Stomach (tissue), 19 donors: ENCODE measurements at places on chromosomes 1 and 21. TPM values are rescaled to one million over a fixed set of nuclear protein-coding genes. Genes with fewer than 3 reads are reported as not detected.
A peak's percentile ranks its signal among the peaks of the same experiment; 100 is the strongest.

UBE2U gene
- not detected for total RNA-seq

AJAP1 gene
- total RNA-seq = not detected

KRTAP10-9 gene
- not detected for total RNA-seq

DNA sequence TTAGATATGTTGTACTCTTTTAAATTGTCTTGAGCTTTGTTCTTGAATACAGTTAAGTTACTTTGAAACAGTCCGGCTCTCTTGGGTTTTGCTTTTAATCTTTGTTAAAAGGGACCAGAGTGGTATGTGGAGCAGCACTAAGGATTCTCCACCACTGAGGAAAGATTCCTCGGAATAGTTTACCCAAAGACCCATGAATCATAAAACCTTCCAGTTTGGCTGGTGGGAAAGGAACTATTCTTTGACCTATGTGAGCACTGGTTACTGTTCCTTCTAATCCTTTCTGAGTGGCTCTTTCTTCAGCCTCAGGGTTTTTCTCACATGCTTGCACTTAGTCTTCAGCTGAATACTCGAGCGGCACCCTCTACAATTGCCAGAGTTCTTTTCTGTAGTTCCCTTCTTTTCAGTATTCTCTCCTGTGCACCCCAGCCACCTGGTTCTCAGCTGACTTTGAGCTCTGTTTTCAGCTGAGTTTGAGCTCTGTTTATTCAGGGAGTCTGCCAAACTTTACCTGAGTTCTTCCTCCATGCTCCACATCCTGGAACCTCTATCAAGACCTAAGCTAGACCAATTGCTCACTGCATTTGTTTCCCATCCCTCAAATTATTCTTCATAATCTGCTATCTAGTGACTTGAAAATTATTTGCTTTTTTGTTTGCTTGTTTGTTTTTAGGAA is 253.8 kb upstream of the PLXNA2 start:
- no peaks in the 10 kb centered on the region for H3K27me3 ChIP-seq
- H3K4me3 ChIP-seq = no peak overlapping the region
- no peak overlapping the region for H3K27ac ChIP-seq
- no peaks in the 10 kb centered on the region for H3K4me1 ChIP-seq
- no peaks in the 10 kb centered on the region for H3K36me3 ChIP-seq
- no peak for DNase-seq

RHBG gene
- not detected for total RNA-seq

DNA sequence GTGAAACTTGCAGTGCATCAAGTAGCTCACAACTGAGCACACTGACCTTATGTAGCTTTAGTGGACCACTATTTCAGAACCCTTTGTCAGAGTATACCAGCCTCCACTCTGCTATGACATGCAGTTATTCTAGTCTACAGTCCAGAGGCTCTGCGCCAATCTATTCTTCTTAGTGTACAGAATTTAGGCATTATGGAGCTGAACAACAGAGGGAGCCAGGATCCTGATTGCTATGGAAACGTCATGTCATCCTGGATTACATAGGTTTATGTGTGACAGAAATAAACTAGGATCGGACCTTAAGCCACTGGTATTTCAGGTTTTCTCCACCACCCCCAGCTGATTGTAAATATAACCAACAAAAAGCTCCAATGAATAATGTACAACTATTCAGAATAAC is 48.1 kb upstream of the EEIG2 start:
- no peaks in the 10 kb centered on the region for H3K36me3 ChIP-seq
- peak; percentile 10 for DNase-seq
- no peak overlapping the region for H3K4me3 ChIP-seq
- H3K27me3 ChIP-seq = no peaks in the 10 kb centered on the region
- H3K27ac ChIP-seq = no peak overlapping the region

MATN1 gene
- not detected for total RNA-seq

KLHDC7A gene
- total RNA-seq = 1.8 TPM

- no peak overlapping the region for H3K27ac ChIP-seq
- peaks cover 5% of the 10 kb centered on the region for H3K4me1 ChIP-seq
- no peaks in the 10 kb centered on the region for H3K27me3 ChIP-seq
- no peak overlapping the region for H3K4me3 ChIP-seq
- no peaks in the 10 kb centered on the region for H3K36me3 ChIP-seq
- DNase-seq = peak; percentile 40
These were observed 495.1 kb downstream of the SETD4 start for GRCh38 chr21:35565204-35565611.

TMCO2 gene
- not detected for total RNA-seq

DNA sequence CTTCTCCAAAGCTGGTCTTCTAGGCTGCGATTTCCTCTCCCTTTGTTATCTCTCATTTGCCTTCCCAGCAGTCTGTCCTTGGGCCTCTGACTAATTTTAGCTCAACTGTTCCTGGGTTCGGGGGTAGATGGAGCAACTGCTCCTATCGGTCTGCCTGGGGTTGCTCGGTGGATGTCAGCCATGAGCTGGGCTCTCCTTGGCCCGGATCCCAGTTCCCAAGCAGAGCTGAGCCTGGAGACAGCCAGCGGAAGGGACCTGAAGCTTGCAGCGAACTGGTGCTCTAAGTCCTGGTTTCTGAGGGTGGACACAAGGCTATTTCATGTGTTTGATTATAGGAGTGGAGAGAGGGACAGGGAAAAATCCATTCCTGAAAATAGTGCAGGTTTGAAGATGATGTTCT is 423.0 kb downstream of the RPS6KC1 start:
- no peak overlapping the region for H3K27ac ChIP-seq
- no peak overlapping the region for H3K4me3 ChIP-seq
- H3K4me1 ChIP-seq = no peaks in the 10 kb centered on the region

DNAI4 gene
- total RNA-seq = not detected

GRCh38 chr21:42616446-42616845 is 37.0 kb upstream of the PDE9A start:
- peaks cover 16% of the 10 kb centered on the region for H3K4me1 ChIP-seq
- peak overlapping the region; percentile 26 for H3K4me3 ChIP-seq
- H3K27me3 ChIP-seq = peaks cover 3% of the 10 kb centered on the region
- no peaks in the 10 kb centered on the region for H3K36me3 ChIP-seq
- no peak for DNase-seq

- H3K27me3 ChIP-seq = no peaks in the 10 kb centered on the region
- no peak overlapping the region for H3K27ac ChIP-seq
- DNase-seq = no peak
- H3K4me3 ChIP-seq = no peak overlapping the region
- H3K36me3 ChIP-seq = no peaks in the 10 kb centered on the region
- H3K4me1 ChIP-seq = no peaks in the 10 kb centered on the region
These were observed 168.5 kb upstream of the ZC3H12A start for GRCh38 chr1:37305841-37306240.

GRCh38 chr1:27652111-27652864 is 17.3 kb upstream of the FGR start:
- no peak for DNase-seq
- H3K36me3 ChIP-seq = no peaks in the 10 kb centered on the region
- no peaks in the 10 kb centered on the region for H3K27me3 ChIP-seq
- no peak overlapping the region for H3K27ac ChIP-seq
- H3K4me1 ChIP-seq = peaks cover 31% of the 10 kb centered on the region
- H3K4me3 ChIP-seq = no peak overlapping the region

INSRR gene
- total RNA-seq = not detected

GRCh38 chr1:43524804-43525203 is 5.9 kb upstream of the PTPRF start:
- peaks cover 6% of the 10 kb centered on the region for H3K4me1 ChIP-seq
- peak; percentile 80 for DNase-seq
- no peak overlapping the region for H3K27ac ChIP-seq
- H3K27me3 ChIP-seq = no peaks in the 10 kb centered on the region

DNA sequence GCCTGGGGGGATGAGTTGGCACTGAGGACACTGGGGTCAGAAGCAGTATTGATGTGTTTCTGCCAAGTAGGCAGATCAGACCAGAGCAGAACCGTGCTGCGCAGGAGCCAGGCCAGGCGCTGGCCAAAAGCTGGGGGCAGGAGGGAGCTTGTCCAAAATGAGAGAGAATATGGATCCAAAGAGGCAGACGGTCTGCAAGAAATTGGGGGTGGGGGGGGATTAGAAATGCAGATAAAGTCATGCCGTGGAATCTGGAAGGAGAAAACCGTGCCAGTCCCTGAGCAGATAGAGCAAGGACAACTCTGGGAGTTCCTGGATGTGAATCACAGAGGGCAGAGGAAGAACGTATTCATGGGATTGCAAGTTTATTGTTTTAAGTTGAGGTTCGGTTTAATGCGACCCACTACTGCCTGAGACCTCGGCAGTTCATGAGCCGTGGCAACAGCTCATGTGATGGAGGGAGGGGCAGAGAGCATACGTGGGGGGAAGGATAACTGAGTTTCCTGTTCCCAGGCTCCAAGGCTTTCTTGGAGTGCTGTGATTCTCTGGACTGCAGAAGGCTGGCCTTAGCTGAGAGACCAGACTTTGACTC is 224.0 kb downstream of the FGGY start:
- no peak overlapping the region for H3K27ac ChIP-seq
- H3K27me3 ChIP-seq = no peaks in the 10 kb centered on the region
- no peaks in the 10 kb centered on the region for H3K36me3 ChIP-seq

GRCh38 chr1:229623838-229624237 is 2.1 kb downstream of the TAF5L start:
- H3K4me1 ChIP-seq = peaks cover 31% of the 10 kb centered on the region
- DNase-seq = no peak
- no peak overlapping the region for H3K27ac ChIP-seq
- H3K4me3 ChIP-seq = no peak overlapping the region
- H3K36me3 ChIP-seq = no peaks in the 10 kb centered on the region

DNA sequence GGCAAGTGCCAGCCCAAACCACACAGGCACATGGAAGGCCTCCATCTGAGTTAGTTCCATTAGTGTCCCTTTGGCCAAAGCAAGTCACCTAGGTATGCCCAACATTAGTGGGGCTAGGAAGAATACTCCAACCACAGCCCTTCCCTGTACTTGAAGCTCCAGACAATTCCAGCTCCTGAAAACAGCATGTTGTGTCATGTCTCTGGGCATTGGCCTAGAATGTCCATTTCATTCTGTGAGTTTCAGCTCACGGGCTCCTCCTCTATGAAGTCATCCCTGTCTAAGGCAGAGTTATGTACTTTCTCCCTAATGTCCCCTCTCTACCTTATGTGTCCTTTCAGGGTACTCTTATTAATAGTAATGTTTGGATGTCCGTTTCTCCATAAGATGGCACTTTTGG is 96.5 kb upstream of the SPATA6 start:
- H3K4me3 ChIP-seq = no peak overlapping the region
- no peak overlapping the region for H3K27ac ChIP-seq
- H3K36me3 ChIP-seq = no peaks in the 10 kb centered on the region
- no peaks in the 10 kb centered on the region for H3K4me1 ChIP-seq
- H3K27me3 ChIP-seq = no peaks in the 10 kb centered on the region

SAMSN1 gene
- 21.6 TPM for total RNA-seq

- peaks cover 14% of the 10 kb centered on the region for H3K4me1 ChIP-seq
- H3K27me3 ChIP-seq = peaks cover 100% of the 10 kb centered on the region
- H3K36me3 ChIP-seq = no peaks in the 10 kb centered on the region
These were observed 9.0 kb downstream of the TBX15 start for GRCh38 chr1:118978914-118979701.

DNA sequence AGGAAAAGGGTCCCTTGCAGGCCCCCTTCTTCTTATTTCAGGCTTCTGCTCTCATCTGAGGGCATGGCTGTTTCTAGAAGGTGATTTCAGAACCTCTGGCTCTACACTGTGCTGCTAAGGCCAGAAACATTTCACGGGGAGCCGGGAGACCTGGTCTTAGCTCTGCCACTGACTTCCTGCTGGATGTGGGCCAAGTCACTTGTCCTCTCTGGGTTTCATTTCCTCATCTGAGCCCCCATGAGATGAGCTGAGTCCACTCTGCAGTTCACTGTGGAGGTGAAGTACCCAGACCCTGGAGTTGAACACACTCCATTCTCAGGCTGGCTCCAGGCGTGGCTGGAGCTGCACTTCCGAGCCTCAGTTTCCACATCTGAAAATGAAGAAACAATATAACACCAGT is 2.1 kb downstream of the PADI1 start:
- peaks cover 2% of the 10 kb centered on the region for H3K4me1 ChIP-seq
- peak; percentile 42 for DNase-seq
- H3K27ac ChIP-seq = no peak overlapping the region
- no peaks in the 10 kb centered on the region for H3K36me3 ChIP-seq
- no peak overlapping the region for H3K4me3 ChIP-seq
- no peaks in the 10 kb centered on the region for H3K27me3 ChIP-seq

GRCh38 chr1:53733447-53733931 is 5.5 kb downstream of the GLIS1 start:
- peak overlapping the region; percentile 27 for H3K27ac ChIP-seq
- H3K4me1 ChIP-seq = peaks cover 9% of the 10 kb centered on the region
- DNase-seq = no peak
- peaks cover 15% of the 10 kb centered on the region for H3K27me3 ChIP-seq

- no peak overlapping the region for H3K4me3 ChIP-seq
- no peaks in the 10 kb centered on the region for H3K27me3 ChIP-seq
- DNase-seq = peak; percentile 58
- no peak overlapping the region for H3K27ac ChIP-seq
- no peaks in the 10 kb centered on the region for H3K36me3 ChIP-seq
These were observed 52.0 kb upstream of the FAM20B start for GRCh38 chr1:178973652-178974101.

TEDDM1 gene
- not detected for total RNA-seq

C1orf146 gene
- total RNA-seq = not detected

C1QB gene
- 57.8 TPM for total RNA-seq

DMRTA2 gene
- total RNA-seq = not detected

- no peak for DNase-seq
- H3K36me3 ChIP-seq = peaks cover 67% of the 10 kb centered on the region
- no peaks in the 10 kb centered on the region for H3K27me3 ChIP-seq
- H3K4me3 ChIP-seq = no peak overlapping the region
- no peaks in the 10 kb centered on the region for H3K4me1 ChIP-seq
These were observed 99.9 kb downstream of the LYST start for GRCh38 chr1:235766794-235767285.

LRRC53 gene
- total RNA-seq = not detected

PRDM16 gene
- total RNA-seq = 195 TPM

GRCh38 chr1:28421744-28422143 is 52.2 kb downstream of the PHACTR4 start:
- H3K4me3 ChIP-seq = no peak overlapping the region
- DNase-seq = no peak

- H3K27me3 ChIP-seq = no peaks in the 10 kb centered on the region
- peak overlapping the region; percentile 39 for H3K27ac ChIP-seq
- no peaks in the 10 kb centered on the region for H3K36me3 ChIP-seq
- peak; percentile 67 for DNase-seq
- H3K4me3 ChIP-seq = no peak overlapping the region
These were observed 3.6 kb downstream of the PAQR7 start for GRCh38 chr1:25871704-25872494.

DNA sequence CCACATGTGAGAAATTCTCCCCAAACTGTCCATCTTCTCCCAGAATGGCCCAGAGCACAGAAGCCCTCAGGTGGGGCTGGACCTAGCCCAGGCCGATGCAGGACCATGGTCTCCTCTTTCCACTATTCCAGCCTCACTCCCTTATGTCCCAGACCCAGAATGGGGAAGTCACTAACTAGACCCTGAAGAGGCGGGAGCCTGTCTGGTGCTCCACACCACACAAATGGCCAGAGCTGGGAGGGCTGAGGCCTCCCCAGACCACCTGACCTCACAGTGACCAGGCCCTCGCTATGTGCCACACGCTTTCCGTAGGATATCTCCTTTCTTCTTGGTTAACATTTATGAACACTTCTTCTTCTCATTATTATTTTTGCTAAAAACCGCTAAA is 54.9 kb upstream of the EDN2 start:
- no peaks in the 10 kb centered on the region for H3K36me3 ChIP-seq
- no peak overlapping the region for H3K27ac ChIP-seq
- H3K27me3 ChIP-seq = peaks cover 8% of the 10 kb centered on the region
- H3K4me1 ChIP-seq = peaks cover 25% of the 10 kb centered on the region

GRCh38 chr1:85479491-85479890 is 14.5 kb upstream of the DDAH1 start:
- H3K4me3 ChIP-seq = no peak overlapping the region
- no peaks in the 10 kb centered on the region for H3K36me3 ChIP-seq
- H3K4me1 ChIP-seq = no peaks in the 10 kb centered on the region
